ENCODE measurements at places on chromosomes 2 and 18. TPM values are rescaled to one million over a fixed set of nuclear protein-coding genes. Genes with fewer than 3 reads are reported as not detected.

GRCh38 chr2:85066874-85067351 is 66.3 kb upstream of the TCF7L1 start:
- no peak for DNase-seq
- H3K36me3 ChIP-seq, result no peaks in the 10 kb centered on the region
- no peak overlapping the region for H3K27ac ChIP-seq
- no peak overlapping the region for H3K4me3 ChIP-seq

DNA sequence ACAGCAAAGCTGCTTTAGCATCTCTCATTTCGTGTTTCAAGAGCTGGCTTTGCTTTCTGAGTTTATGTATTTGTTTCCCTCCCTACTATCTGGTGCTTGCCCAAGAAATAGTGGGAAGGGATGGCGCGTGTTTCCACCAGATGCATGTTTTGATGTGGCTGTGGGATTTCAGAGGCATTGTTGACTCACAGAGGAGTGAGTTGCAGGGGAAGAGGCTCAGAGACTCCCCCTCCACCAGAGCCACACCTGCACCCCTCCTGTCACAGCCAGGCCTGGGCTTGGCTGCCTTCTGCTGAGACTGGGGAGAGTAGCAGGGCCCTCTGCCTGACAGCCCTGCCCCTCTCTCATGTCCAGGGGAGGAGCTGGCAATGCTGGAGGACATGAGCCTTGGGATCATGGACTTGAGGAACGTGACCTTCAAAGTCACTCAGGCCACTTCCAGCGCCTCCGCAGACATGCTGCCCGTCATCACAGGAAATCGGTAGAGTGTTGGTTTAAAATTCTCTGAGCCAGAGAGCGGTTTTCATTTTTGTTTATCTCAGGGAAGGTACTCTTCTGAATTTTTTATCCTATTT is 42.9 kb downstream of the COA5 start:
- H3K4me1 ChIP-seq, result peaks cover 16% of the 10 kb centered on the region
- H3K4me3 ChIP-seq, result no peak overlapping the region
- no peaks in the 10 kb centered on the region for H3K27me3 ChIP-seq
- DNase-seq, result no peak
- H3K27ac ChIP-seq, result no peak overlapping the region

- H3K4me1 ChIP-seq, result no peaks in the 10 kb centered on the region
- DNase-seq, result no peak
- H3K27me3 ChIP-seq, result peaks cover 30% of the 10 kb centered on the region
Observed at GRCh38 chr2:175690113-175690837, 311.8 kb downstream of the LNPK start.

Gene IL37
- not detected for total RNA-seq

Gene ARHGAP25
- 121 TPM for total RNA-seq
